Hindlimb muscle (tissue), 1 donor: ENCODE measurements at places on chromosomes 7 and 10. TPM values are rescaled to one million over a fixed set of nuclear protein-coding genes. Genes with fewer than 3 reads are reported as not detected.

The CLDN15 gene
- 7.5 TPM for polyA plus RNA-seq

The AKR1E2 gene
- polyA plus RNA-seq = 3.8 TPM

The PDCD4 gene
- polyA plus RNA-seq = 168 TPM

The MYH16 gene
- 0.08 TPM for polyA plus RNA-seq

The IL2RA gene
- polyA plus RNA-seq = not detected

The IDI2 gene
- polyA plus RNA-seq = not detected

The PNLIPRP3 gene
- 0.17 TPM for polyA plus RNA-seq

The DCLRE1C gene
- 8.3 TPM for polyA plus RNA-seq

- DNase-seq = no peak
Observed at GRCh38 chr10:87622314-87623004, 37.2 kb upstream of the PAPSS2 start.

GRCh38 chr10:59678884-59679301 is 30.8 kb downstream of the SLC16A9 start:
- DNase-seq = no peak

GRCh38 chr10:97149079-97149531 is 36.7 kb downstream of the SLIT1 start:
- DNase-seq = no peak

DNA sequence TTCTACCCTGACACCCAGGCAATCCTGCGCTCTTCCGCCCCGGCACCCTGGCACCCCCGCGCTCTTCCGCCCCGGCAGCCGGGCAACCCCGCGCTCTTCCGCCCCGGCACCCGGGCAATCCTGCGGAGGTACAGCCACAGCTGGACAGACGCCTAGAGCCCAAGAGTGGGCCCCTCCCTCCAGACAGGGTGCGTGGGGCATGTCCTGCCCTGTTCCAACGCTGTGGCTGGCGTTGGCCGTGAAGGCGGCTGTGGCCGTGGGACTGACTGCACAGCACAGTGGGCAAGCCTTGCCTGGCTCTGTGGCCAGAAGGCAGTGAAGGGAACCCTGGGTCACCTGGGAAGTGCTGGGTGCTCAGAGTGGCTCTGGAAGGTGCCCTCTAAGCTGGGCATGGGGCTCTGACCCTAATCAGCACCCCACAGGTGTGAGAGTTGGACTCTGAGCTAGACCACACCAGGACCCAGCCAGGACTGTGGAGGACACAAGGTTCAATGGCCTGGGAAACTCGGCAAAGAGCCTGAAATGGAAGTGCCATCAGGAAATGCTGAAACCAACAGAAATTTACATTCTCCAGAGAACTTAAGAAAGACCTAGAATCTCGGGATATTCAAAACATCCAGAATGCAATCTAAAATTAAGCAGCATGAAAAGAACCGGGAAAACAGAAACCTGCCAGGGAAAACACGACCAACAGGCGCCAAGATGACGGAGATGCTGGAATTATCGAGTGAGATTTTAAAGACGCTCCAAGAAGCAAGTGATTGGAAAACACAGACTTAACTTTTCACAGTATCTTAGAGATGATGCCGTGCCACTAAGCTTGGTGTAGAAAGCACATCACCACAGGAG is 253.6 kb downstream of the ELFN1 start:
- no peak for DNase-seq

DNA sequence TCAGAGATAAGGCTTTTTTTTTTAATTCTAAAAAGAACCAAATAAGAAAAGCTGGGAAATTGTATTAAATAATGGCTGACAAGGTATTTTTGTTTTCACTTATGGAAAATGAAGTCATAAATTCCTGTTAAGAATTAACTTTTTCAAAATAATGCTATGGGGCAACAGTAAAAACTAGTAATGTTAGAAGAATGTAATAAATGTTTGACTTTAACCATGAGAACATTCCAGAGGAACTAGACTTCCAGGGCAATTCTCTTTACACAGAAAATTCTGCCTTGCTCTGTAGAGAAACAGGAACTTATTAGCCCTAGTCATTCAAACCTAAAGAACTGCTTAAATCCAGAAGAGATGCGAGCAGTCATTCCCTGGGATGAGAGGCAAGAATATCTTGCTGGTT is 571.1 kb downstream of the IPMK start:
- DNase-seq = no peak

GRCh38 chr10:9010093-9010492 is 955.6 kb downstream of the GATA3 start:
- DNase-seq = no peak

DNA sequence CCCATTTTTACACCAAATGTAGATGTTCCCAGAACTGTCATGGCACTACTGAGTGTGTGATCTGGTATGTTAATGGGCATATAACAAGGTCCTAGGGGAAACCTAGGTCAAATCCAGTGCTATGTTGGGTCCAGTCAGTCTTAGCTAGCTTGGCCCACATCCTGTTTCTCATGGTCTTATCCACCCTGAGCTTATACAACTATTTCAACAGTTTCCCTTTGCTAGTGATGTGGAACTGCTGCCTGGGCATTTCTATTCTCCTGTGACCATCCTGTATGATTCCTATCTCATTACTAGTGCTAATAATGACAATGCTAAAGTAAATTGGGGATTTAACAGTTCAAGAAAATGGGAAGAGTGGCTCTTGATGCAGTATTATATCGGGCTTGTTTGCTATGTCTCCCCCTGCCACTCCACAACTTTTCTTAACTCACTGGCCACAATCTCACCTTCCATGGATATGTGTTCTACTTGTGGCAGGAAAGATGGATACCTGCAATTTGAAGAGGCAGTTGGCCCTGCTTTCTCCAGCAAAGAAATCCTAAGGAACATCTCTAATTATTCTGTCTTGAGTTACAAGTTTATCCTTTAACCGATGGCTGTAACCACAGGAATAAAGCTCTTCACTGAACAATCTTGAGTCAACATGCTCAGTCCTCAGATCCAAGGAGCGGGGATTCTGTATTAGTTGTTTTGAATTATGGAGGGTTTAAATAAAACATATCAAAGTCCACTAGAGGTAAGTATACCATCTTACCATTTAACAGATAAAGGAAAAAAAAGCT is 707.8 kb downstream of the XPNPEP1 start:
- DNase-seq = no peak

GRCh38 chr7:4906682-4907081 is 23.2 kb upstream of the RADIL start:
- DNase-seq = no peak

DNA sequence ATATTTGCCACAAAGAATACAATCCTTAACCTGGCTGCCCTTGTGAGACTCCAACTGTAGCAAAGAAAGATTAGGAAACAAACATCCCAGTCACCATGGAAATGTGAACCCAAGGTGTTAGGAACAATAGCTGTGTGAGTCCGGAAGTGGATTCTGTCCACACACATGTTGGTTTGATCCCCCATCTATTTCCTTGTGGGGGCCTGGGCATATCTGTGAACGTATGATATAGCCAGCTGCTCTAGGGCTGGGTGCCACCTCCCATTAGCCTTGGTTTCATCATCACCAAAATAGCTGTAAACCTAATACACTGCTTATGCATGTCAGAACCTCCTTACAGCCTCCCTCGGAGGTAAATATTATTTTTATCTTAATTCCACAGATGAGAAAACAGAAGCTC is 26.4 kb downstream of the GRK5 start:
- no peak for DNase-seq

- DNase-seq = no peak
Observed at GRCh38 chr10:11560076-11560709, 51.3 kb downstream of the USP6NL start.

- no peak for DNase-seq
Observed at GRCh38 chr7:115133248-115133647, 211.4 kb downstream of the MDFIC start.

DNA sequence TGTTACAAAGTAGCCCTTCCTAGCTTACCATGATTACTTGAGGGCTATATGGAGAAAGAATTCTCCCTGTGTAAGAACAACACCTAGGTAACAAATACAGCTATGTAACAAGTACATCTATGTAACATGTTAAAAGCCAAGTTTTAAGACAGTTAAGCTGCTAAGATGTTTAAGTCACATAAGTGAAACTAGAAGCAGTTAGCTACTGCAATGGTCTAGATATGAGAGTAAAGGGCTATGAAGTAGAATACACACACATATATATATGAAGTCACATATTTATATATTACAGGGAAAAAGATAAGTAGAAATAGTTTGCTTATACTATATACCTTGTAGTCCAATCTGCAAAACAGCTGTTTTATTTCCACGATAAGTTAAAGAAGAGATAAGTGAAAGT is 14.4 kb downstream of the POT1 start:
- DNase-seq = no peak

- no peak for DNase-seq
Observed at GRCh38 chr10:63627396-63627795, 106.2 kb downstream of the REEP3 start.

DNA sequence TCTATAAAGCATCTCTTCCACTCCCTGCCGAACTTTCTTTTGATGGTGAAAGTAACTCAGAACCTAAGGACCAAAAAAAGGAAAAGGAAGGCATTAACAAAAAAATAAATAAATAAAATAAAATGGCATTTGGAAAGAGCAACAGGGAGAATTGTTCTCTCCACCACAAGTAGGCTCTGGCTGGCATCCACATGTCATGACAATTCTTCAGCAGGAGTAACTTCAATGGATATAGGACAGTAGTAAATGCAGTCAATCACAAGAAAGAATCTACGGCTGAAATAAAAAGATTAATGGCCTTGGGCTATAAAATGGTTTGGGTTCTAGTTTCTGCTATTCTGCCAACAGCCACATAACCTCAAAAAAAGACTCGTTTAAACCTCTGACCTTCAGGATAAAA is 23.9 kb downstream of the NCAPG2 start:
- no peak for DNase-seq

DNA sequence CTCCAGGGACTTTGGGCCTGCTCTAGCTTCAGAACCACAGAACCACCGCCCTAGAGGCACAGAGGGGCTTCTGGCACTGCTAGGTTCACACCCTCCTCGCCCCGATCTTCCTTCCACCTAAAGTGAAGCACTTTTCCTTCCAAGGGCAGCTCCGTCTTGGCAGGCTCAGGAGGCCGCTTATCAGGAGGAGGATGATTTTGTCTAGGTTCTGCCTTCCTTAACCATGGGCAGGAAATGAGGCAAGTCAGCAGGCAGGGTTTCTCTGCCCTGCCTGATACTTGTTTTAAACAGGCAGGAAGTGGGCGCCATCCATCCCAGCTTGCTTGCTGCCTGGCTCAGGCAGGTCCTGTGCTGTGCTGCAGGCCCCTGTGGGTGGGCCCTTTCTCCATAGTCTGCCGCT is 8.3 kb upstream of the ATP6V0E2 start:
- no peak for DNase-seq

DNA sequence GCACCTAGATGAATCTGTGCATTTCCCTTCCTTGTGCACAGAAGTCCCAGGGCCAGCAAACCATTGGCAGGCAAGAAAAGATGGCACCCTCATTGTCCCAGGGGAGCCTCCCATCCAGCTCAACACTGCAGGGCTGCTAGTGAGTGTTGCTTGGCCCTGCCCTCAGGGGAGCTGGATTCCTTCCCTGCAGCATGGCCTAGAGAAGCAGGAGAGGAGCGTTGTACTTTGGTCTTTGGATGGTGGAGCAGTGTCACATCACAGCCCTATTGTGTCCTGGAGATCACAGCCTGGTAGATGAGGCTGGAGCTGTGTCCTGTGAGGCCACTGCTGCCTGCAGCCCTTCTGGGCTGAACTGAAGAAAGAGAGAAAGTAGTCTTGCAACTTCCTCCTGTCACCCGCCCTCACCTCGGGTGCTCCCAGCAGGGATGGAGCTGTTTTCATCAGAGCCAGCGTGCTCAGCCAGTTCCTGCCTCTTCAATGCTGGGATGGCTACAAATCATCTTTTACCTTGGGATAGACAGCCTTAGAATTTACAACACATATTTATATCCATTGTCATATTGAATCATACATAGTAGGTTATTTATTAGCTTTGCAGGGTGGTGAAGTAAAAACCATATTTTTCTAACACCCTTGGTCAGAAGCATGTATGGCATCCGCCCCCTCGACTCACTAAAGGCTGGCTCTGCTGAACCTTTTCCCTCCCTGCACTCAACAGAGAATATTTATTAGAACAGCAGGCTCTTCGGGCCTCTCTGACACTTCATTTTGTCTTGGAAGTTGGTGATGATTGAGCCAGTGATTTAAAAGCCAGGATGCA is 43.1 kb upstream of the FAM180A start:
- DNase-seq = no peak

- DNase-seq = no peak
Observed at GRCh38 chr10:67107670-67108069, 181.8 kb downstream of the LRRTM3 start.

DNA sequence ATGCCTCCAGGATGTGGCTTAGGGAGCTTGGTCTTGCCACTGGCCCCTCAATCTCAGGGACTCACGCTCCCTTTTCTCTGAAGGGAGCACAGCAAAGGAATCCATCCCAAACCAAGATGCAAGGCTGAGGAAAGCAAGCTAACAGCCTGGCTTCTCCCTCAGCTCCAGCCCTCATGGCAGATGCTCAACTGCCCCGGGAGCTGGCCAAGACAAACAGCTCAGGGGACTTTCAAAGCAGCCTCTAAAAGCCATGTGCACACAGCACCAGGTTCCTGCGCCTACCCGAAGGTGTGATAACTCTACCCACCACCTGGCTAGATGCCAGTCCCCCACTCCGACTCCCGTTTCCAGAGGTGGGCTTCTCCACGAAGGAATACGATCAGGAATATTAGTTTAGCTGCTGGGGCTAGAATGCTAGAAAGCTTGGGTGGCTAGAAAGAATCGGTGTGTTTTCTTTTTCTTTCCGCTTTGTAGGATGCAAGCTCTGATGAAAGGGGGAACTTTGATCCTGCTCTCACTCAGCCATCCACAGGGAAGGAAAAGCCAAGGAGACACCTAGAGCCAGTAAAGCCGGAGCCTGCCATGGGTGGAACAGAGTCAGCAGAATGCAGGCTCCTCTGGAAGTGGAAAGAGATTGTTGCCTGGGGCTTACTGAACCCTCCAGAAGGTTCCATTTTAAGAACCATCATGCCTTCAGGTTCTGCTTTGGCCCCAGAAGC is 89.0 kb upstream of the FGFR2 start:
- no peak for DNase-seq

DNA sequence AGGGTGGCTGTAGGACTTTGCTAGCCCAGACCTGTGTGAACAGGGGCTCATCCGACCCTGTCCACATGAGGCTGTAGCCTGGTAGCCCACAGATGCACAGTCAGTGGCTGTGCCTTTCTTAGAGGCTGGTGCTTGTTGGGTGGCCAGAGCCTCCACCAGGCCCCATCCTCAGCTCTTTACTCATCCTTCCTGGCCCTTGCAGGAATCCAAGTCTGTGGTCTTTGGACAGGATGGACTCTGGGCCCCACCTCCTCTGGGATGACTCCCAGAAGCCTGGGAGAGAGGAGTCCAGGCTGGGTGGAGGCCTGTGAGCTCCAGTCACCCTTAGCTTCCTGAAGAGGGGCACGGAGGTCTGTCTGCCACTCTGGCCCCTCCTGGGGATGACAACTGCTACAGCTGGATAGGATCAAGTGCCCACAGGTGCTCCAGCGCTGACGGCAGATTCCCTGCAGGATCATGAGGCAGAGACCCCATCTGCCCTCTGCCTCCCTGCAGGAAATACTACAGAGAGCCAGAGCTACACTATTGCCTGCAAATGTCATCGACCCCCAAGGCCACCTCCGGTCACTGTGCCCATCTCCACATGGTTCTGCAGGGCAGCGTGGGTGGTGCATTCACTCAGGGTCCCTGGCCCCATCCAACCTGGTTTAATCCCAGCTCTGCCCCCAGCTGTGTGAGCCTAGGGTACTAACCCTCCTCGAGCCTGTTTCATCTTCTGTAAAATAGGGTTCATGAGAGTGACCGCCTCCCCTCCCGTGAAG is 114.5 kb downstream of the PTPN20 start:
- no peak for DNase-seq

GRCh38 chr10:122139627-122140170 is 131.4 kb upstream of the BTBD16 start:
- DNase-seq = no peak
